Smooth muscle cell of the pulmonary artery (primary cell): ENCODE measurements at places on chromosomes 2 and 18. TPM values are rescaled to one million over a fixed set of nuclear protein-coding genes. Genes with fewer than 3 reads are reported as not detected.

The UGT1A5 gene
- total RNA-seq: not detected in 2 replicates

The CHMP3 gene
- 91.6 and 117 TPM in 2 replicates for total RNA-seq

The NEU2 gene
- not detected in 2 replicates for total RNA-seq

The MDH1B gene
- 0.33 and 0.72 TPM in 2 replicates for total RNA-seq

The C1QL2 gene
- total RNA-seq: not detected in 2 replicates

The NXPH2 gene
- 0.33 and 0.52 TPM in 2 replicates for total RNA-seq

The CROCC2 gene
- 0.13 TPM in 1 of 2 replicates, not detected in the other for total RNA-seq
